ENCODE measurements at places on chromosomes 5 and 9.

GRCh38 chr9:124797343-124798103 lies 20.6 kb downstream of the OLFML2A start:
- no peak for DNase-seq

- DNase-seq, result no peak
Measured at GRCh38 chr5:62506659-62507460, 71.8 kb upstream of the LRRC70 start.

- no peak for DNase-seq
Measured at GRCh38 chr5:135208903-135209721, 175.1 kb upstream of the PITX1 start.

GRCh38 chr9:83623679-83624076 lies 735 bp downstream of the IDNK start:
- no peak for DNase-seq

All from stimulated activated CD4-positive, alpha-beta T cell treated with anti-CD3 and anti-CD28 coated beads, Interleukin-1b, Interleukin-23, amount 100 ng/mL, for 1 hour (primary cell).